ENCODE measurements at places on chromosomes 1 and 21.

DNA sequence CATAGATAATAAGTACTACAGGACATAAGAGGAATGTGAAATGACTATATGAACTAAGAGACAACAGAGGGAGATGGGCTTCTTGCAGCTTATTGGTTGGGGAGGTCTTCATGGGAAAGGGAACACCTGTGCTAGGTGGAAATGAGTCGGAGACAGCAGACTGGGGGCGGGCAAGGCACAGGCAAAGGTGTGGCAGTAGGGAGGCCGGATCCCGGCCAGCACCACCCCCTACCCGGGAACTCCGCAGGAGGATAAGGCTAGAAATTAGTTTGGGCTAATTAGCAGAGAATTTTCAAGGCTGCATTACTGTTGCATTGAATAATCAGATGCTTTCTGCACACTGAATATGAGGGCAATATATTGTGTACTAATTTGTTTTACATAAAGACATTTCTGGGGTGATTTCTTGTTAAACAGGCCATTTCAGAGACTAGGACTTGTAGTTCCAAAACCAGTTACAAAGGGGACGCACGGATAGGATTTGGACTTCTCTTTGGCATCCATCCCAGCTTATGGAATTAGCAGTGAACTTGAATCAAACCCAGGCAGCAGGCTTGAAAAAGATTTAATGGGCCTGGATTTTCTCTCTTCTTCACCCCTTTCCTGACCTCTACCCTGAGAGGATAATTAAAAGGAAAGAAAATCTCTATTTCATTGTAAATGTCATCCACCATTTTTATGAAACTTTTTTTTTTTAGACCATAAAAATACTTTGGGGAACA, 2.2 kb upstream of the HUNK start:
- no peak for DNase-seq

- DNase-seq, result no peak
Observed at GRCh38 chr1:44170281-44170823, 28.9 kb upstream of the KLF18 start.

DNA sequence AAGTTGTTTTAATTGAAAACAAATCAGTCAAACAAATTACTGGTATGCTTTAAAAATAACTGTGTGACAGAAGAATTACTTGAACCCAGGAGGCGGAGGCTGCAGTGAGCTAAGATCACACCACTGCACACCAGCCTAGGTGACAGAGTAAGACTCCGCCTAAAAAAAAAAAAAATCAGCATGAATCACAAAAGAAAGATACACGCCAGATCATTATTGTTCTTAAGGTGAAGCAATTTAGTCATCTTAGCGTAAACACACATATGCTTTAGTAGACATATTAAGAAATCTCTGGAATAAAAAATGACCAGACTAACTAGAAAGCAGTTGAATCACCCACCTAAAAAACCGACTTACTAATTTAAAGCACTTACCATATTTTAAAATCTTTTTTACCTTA, 20.2 kb downstream of the RERE start:
- DNase-seq, result no peak

DNA sequence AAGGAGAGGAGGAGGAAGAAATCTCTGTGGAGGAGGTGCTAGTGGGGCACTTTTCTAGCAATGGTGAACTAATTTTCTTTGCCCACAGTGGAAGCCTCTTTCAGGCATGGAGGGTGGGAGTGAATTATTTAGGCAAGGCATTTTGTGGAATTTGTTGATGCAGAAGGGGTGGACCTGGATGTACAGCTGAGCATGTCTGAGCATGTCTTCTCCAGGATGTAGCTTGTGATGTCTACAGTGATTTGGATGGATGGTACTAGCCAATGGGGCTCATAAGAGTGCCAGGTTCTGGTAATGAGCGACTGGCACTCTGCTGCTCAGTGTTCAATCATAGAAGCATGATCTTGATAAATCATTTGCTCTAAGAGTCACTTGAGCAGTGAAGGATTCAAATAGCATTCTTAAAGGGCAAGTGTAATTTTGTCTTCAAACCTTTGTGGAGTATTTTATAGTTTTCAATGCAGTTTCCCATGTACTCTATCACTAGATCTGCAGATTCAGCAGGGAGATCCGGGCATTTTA, 153.9 kb upstream of the LMO4 start:
- no peak for DNase-seq

GRCh38 chr21:34743831-34744230, 75.0 kb downstream of the CLIC6 start:
- no peak for DNase-seq

DNA sequence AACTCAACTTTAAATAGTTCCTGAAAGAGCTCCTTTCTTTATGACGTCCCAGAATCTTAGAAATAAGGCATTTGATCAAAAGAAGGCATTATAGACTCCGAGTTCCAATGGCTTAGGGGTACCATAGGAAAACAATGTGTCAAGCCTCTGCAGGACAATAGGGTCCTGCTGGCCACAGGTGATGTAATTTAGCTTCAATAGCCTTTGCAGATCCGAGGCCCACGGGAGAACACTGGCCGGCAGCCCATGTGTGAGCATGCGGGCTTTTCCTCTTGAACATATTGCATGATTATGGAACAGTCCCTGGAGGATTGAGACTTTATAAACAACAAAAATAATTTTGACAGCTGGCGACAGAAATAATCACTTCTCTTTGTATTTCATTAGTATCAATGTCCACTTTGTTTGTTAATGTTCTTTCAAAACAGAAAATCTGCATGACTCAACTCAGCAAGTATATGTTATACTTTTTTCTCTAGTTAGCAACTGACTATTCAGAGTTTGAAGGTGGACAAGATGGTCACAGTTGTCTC, 49.0 kb upstream of the NR5A2 start:
- no peak for DNase-seq
